CD4-positive, alpha-beta T cell (primary cell): ENCODE measurements at places on chromosomes 7 and 10. TPM values are rescaled to one million over a fixed set of nuclear protein-coding genes. Genes with fewer than 3 reads are reported as not detected.

TUBAL3 gene
- total RNA-seq = not detected

RPEL1 gene
- not detected for total RNA-seq

PRSS2 gene
- total RNA-seq = not detected

MCMBP gene
- total RNA-seq = 14.6 TPM

FAM3C gene
- total RNA-seq = 10.5 TPM

GAD2 gene
- total RNA-seq = not detected

DLD gene
- total RNA-seq = 74.3 TPM

GPR146 gene
- 13.7 TPM for total RNA-seq

GIMAP2 gene
- 64.1 TPM for total RNA-seq

IQUB gene
- total RNA-seq = not detected

ENTPD7 gene
- 1.4 TPM for total RNA-seq
